ENCODE measurements at places on chromosomes 1 and 21.
A peak's percentile ranks its signal among the peaks of the same experiment; 100 is the strongest.

- no peaks in the 10 kb centered on the region for H3K36me3 ChIP-seq
- DNase-seq = no peak
- H3K4me3 ChIP-seq = no peak overlapping the region
- H3K27ac ChIP-seq = no peak overlapping the region
- peaks cover 2% of the 10 kb centered on the region for H3K27me3 ChIP-seq
Observed at GRCh38 chr1:76210160-76210559, 135.6 kb downstream of the ST6GALNAC3 start.

DNA sequence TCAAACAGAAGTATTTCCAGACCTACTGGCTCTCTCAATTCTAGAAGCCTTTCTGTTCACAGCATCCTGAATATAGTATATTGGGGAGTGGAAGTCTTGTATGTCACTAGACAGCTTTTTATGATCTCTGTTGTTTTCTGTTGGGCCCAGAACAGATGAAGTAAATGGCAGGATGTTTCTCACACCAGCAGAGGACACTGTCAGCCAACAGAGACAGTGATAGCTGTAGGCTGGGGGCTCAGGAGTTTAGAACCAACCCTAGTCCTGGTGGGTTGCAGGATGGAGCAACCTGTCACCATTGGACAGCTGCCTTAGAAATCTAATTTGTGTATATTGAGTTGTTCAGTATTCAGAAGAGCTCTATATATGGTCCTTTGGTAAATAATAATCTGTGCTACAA lies 16.9 kb downstream of the AGO1 start:
- H3K36me3 ChIP-seq = peaks cover 12% of the 10 kb centered on the region
- peaks cover 5% of the 10 kb centered on the region for H3K4me1 ChIP-seq
- DNase-seq = no peak
- no peaks in the 10 kb centered on the region for H3K27me3 ChIP-seq
- no peak overlapping the region for H3K27ac ChIP-seq

DNA sequence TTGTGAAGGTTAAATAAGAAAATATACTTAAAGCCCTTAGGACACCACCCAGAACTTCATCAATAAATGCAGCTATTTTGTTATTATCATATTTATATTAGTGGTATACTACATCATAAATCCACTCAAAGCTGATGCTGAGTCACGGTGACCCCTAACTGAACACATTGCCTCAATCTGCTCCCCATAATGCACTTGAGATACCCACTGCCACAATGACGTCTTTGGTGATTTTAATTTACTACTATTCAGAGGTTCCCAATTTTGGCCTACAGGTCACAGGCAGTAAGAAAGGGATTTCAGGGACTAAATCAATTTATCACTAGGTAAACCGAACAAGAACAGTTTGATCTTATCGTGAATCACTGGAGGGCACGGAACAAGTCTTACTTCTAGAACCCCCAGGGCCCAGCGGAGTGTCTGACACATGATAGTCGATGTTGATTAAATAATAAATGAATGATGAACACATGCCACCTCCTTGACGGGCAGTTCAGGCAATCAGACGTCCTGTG lies 493 bp upstream of the CHD1L start:
- H3K4me3 ChIP-seq = peak overlapping the region; percentile 85
- peak overlapping the region; percentile 58 for H3K27ac ChIP-seq
- H3K36me3 ChIP-seq = peaks cover 4% of the 10 kb centered on the region
- H3K27me3 ChIP-seq = peaks cover 5% of the 10 kb centered on the region
- DNase-seq = no peak

DNA sequence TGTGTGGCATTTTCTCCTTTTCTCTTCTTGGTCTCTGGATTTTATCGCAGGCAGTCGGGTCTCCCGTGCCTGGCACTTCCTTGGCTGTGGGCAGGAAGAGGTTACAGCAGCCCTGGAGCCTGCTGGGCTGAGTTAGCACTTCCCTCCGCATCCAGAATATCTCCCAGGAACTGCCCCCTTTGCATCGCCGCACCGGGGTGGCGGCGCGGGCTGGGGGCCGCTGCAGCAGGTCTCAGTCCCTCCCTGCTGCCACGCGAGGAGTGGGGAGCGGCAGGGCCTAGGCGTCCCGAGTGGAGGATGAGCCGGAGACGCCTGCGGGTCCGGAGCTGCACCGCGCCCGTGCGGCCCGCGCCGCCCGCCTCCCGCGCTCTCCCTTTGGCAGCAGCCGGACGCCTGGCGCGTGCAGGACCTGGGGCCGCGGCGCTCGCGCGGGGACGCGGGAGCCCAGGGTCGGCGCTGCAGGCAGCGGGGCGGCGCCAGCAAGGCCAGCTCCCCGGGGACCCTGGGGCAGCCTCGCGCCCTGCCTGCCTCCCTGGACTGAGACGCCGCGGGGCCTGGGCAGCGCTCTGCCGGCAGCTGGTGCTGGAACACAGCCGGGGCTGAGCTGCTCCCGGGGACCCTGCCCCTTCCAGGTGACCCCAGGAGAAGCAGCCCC lies 192.8 kb downstream of the PRDM2 start:
- DNase-seq = no peak
- no peak overlapping the region for H3K4me3 ChIP-seq
- peaks cover 4% of the 10 kb centered on the region for H3K36me3 ChIP-seq
- H3K4me1 ChIP-seq = no peaks in the 10 kb centered on the region
- no peak overlapping the region for H3K27ac ChIP-seq

DNA sequence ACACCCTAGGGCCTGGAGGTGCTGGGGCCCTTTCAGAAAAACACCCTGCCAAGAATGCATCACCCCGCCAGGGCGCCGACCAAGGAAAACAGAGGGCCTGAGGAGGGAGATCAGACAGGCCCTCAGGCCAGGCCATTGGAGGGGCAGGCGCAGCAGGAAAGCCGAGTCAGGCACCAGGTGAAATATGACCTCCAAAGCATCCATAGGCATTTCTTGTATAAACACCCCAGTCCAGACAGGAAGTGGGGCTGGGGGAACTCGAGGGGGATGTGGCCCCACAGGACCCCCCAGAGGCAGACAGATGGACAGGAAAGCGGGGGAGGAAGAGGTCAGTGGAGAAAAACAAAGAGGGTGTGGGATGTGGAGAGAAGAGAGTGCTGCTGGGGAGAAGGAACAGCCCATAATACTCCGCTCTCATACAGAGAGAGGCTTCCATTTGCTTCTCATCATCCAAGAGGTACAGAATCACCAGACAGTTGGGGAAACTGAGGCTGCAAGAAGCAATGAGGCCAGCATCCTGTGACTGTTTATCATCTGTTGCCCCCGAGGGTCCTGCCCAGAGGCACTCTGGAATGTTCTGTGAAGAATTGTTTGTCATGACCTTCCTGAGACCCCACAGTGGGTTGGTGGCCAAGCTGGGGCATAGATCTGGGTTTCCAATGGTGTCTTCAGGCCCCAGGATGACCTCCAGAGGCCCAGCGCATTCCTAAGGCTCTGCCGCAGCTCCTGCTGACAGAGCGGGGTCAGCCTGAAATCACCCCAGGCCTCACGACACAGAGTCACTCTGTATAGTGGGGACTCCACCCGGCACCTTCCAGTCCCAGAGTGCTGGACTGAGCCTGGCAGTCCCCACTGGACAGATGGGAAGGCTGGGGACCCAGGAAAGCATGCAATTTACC lies 18.0 kb downstream of the TRIM62 start:
- no peaks in the 10 kb centered on the region for H3K36me3 ChIP-seq
- no peak for DNase-seq
- no peaks in the 10 kb centered on the region for H3K27me3 ChIP-seq
- H3K4me1 ChIP-seq = peaks cover 18% of the 10 kb centered on the region
- H3K27ac ChIP-seq = no peak overlapping the region

DNA sequence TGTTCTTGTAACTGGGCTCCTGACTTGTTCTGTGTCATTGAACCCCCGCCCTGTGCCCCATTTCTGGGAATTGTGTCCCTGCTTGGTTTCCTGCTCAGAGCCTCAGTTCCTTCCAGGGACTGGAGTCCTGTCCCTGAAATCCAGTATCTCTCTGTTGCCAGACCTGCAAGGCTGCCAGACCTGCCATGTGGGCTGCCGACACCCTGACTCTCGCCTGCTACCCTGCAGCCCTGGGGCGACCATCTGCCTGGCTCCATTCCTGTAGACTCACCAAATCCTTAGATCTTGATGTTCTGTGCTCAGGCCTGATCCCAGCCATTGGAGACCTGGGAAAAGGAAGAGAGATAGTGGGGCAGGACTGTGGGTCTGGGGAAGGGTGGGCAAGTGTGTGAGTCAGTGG lies 383.3 kb upstream of the PROX1 start:
- H3K27ac ChIP-seq = no peak overlapping the region
- no peaks in the 10 kb centered on the region for H3K36me3 ChIP-seq
- no peaks in the 10 kb centered on the region for H3K4me1 ChIP-seq
- no peak overlapping the region for H3K4me3 ChIP-seq
- H3K27me3 ChIP-seq = peaks cover 2% of the 10 kb centered on the region

DNA sequence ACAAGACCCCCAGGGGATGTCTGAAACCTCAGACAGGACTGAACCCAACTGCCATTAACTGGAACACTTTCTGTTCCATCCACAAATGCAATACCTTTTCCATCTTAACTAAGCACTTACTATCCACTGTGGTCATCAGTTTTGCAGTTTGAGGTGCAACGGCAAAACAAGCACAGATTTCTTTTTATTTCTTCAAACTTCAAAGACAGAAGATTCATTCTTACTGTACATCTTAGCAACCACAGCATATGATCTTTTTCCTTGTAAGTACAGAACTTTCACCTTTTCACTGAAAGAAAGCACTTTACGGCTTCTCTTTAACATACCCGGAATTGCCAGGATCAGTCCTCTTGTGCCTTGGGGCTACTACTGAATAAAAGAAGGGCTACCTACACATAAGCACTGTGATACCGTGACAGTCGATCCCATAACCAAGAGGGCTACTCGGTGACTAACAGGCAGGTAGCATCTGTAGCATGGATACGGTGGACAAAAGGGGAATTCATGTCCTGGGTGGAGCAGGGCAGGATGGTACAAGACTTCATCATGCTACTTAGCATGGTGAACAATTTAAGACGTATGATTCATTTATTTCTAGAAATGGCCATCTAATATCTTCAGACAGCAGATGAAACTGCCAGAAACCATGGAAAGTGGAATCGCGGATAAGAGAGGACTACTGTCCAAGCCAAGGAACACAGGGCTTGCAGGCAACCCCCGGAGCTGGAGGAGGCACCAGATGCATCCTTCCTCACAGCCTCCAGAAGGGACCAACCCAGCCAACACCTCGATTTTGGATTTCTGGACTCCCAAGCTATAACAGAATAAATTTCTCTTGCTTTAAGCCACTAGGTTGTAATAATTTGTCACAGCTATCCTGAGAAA lies 18.4 kb downstream of the ERG start:
- no peak overlapping the region for H3K27ac ChIP-seq
- no peaks in the 10 kb centered on the region for H3K36me3 ChIP-seq
- no peak for DNase-seq
- H3K27me3 ChIP-seq = peaks cover 52% of the 10 kb centered on the region
- peaks cover 5% of the 10 kb centered on the region for H3K4me1 ChIP-seq
- H3K4me3 ChIP-seq = no peak overlapping the region

- no peaks in the 10 kb centered on the region for H3K4me1 ChIP-seq
- peaks cover 21% of the 10 kb centered on the region for H3K27me3 ChIP-seq
- no peak overlapping the region for H3K4me3 ChIP-seq
- H3K27ac ChIP-seq = no peak overlapping the region
- no peaks in the 10 kb centered on the region for H3K36me3 ChIP-seq
Observed at GRCh38 chr1:47940326-47940725, 56.9 kb downstream of the TRABD2B start.

- H3K27ac ChIP-seq = no peak overlapping the region
- peaks cover 5% of the 10 kb centered on the region for H3K27me3 ChIP-seq
- no peaks in the 10 kb centered on the region for H3K36me3 ChIP-seq
- no peak overlapping the region for H3K4me3 ChIP-seq
Observed at GRCh38 chr1:112778137-112778536, 63.0 kb upstream of the PPM1J start.

- H3K27ac ChIP-seq = no peak overlapping the region
- H3K36me3 ChIP-seq = peaks cover 6% of the 10 kb centered on the region
- peaks cover 19% of the 10 kb centered on the region for H3K4me1 ChIP-seq
- no peaks in the 10 kb centered on the region for H3K27me3 ChIP-seq
Observed at GRCh38 chr1:36346741-36347370, 23.4 kb upstream of the EVA1B start.

DNA sequence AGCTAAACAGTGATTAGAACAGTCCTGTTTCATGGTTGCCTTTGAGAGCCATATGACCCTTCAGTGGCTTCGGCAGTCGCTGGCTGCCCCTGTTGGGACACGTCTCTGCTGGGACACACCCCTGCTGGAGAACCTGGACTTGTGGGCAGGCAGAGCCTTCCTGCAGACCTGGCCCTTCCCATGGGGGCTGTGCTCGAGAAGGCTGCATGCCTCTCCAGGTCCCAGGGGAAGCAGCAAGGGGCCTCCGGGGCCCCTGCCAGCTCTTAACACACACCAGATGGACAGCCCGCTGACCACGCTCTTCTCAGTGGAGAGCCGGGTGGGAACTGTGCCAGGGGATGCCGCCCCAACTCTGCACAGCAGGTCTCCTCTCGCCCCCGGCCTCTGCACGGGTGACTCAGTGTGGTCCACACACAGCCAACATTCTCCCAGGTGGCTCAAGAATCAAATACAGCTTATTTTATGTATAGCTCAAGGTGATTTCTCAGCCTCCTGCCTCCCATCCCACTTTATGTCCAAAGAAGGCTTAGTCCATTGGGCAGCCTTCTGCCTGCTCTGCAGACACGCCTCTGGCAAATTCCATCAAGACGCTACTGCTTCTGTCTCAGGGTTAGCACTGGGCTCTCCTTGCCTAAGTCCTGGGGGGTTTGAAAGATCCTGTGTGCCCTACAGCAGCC lies 450.8 kb downstream of the KIF26B start:
- H3K27me3 ChIP-seq = peaks cover 9% of the 10 kb centered on the region
- no peak overlapping the region for H3K4me3 ChIP-seq
- H3K4me1 ChIP-seq = peaks cover 6% of the 10 kb centered on the region
- no peak for DNase-seq

DNA sequence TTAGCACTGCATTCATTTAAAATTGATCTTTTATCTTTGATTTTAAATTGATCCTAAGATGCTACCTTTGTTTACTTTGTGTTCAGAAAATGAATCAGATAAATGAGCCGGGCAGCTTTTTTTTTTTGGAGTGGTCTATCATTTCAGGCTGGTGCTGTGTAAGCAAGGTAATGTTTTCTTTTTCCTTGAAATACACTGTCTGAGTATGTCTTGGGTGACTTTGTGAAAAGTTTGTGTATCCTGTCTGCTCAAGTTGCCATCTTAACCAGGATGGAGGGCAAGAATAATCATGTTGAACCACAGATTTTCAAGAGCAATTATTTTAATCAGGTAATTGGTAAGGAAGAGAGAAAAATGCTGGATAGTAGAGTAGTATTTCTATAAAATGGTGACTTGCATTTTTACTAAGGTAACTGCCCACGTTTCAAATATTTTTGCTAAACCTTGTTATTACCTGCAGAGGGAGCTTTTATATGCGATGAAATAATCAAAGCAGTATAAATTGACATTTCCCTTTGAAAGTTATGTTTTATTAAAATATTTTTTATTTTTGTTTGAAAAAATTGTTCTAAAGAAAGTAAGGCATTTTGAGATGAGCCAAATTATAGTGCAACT lies 11.1 kb downstream of the ADGRL2 start:
- no peaks in the 10 kb centered on the region for H3K36me3 ChIP-seq
- no peak overlapping the region for H3K27ac ChIP-seq
- H3K4me3 ChIP-seq = no peak overlapping the region
- H3K27me3 ChIP-seq = no peaks in the 10 kb centered on the region
- no peak for DNase-seq

- no peaks in the 10 kb centered on the region for H3K36me3 ChIP-seq
- no peak for DNase-seq
- no peak overlapping the region for H3K4me3 ChIP-seq
- H3K27ac ChIP-seq = no peak overlapping the region
Observed at GRCh38 chr1:237903961-237904360, 13.2 kb upstream of the ZP4 start.

- peaks cover 41% of the 10 kb centered on the region for H3K4me1 ChIP-seq
- no peak for DNase-seq
- H3K27me3 ChIP-seq = no peaks in the 10 kb centered on the region
- peak overlapping the region; percentile 15 for H3K27ac ChIP-seq
Observed at GRCh38 chr1:91523482-91523881, 22.8 kb downstream of the CDC7 start.
